ENCODE measurements at places on chromosomes 2 and 18. TPM values are rescaled to one million over a fixed set of nuclear protein-coding genes. Genes with fewer than 3 reads are reported as not detected.

DNA sequence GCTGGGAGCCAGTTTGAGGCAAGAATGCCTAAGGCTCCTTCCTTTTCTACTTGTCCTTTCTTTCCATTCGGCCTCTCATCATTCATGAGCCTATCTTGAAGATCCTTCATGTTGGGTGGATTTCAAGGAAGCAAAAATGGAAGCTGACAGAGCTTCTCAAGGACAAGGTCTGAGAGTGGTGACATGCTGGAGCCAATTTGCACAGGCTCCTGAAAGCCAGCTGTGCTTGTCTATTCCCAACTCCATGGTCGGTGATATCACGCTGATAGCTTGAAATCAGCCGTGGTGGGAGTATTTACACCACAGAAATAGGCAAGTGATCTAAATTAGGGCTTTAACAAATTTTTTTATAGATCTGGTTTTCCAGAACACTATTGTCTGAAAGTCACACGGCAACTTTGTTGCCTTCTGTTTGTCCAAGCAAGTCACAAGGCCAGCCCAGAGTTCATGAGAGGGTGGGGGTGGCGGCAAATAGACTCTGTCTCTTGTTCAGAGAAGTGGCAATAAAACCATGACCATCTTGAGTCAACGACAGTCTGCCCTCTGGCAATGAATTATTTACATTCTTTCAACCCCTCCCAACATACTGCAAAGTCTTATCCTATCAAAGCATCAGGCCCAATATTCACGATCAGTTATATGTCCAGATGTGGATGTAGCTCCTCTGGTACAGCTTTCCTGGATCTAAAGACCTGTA lies 49.9 kb upstream of the SLC35F5 start:
- no peaks in the 10 kb centered on the region for H3K27me3 ChIP-seq
- H3K27ac ChIP-seq: no peak overlapping the region
- H3K4me3 ChIP-seq: no peak overlapping the region
- H3K36me3 ChIP-seq: no peaks in the 10 kb centered on the region
- DNase-seq: no peak

GRCh38 chr2:20504174-20504573 lies 57.3 kb downstream of the RHOB start:
- peaks cover 5% of the 10 kb centered on the region for H3K36me3 ChIP-seq
- no peak for DNase-seq
- H3K27me3 ChIP-seq: peaks cover 41% of the 10 kb centered on the region
- H3K4me1 ChIP-seq: peaks cover 2% of the 10 kb centered on the region

The ARHGAP25 gene
- total RNA-seq: 75.6 TPM

GRCh38 chr2:100853909-100854810 lies 34.2 kb downstream of the NPAS2 start:
- DNase-seq: no peak
- H3K27ac ChIP-seq: no peak overlapping the region
- H3K4me3 ChIP-seq: no peak overlapping the region
- peaks cover 5% of the 10 kb centered on the region for H3K4me1 ChIP-seq
- no peaks in the 10 kb centered on the region for H3K36me3 ChIP-seq

DNA sequence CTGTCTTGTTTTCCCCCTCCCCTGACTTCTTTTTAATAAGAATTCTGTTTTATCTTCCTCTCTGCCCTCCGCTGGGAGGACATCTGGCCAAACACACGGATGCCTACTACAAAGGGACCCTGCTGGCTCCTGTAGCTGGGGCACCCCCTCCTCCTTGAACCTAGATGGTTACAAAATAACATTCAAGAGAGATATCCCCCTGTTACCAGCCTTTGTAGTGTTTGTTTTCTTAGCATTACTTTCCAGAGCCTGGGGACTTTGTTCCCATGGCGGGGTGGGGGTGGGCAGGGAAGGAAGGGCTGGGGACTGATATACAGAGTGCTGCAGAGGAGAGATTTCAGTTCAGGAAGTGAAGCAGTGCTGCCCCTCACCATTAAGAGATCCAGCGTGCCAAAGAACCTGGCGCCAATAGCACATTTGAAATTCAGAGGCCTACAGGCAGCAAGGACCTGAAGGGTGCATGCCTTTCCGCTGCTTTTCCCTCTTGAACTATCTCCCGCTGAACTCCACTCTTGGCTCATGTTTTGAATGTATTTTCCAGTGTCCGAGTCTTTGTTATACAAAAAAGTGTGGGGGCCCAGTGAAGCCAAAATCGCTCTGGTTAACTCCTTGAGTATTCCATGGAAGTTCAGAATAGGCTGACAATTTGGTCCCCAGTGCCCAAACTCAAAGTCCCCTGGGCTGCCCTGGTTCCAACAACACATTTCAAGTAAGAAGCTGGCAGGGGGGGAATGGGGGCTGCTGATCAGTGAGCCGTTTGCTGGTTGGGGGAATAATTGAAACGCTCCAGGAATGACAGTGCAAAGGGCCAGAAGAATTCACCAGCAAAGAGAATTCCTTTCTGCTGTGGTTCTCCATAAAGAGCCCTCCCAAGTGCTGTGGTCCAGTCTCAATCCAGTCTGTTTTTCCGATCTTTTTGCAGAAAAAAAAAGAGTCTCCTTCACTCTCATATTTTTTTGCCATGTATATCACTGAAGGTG lies 94.8 kb upstream of the THOC1 start:
- no peak overlapping the region for H3K4me3 ChIP-seq
- H3K27me3 ChIP-seq: peaks cover 70% of the 10 kb centered on the region

GRCh38 chr2:831622-832021 lies 119.0 kb upstream of the SNTG2 start:
- H3K4me1 ChIP-seq: peaks cover 3% of the 10 kb centered on the region
- no peak for DNase-seq
- H3K36me3 ChIP-seq: no peaks in the 10 kb centered on the region
- H3K4me3 ChIP-seq: no peak overlapping the region

DNA sequence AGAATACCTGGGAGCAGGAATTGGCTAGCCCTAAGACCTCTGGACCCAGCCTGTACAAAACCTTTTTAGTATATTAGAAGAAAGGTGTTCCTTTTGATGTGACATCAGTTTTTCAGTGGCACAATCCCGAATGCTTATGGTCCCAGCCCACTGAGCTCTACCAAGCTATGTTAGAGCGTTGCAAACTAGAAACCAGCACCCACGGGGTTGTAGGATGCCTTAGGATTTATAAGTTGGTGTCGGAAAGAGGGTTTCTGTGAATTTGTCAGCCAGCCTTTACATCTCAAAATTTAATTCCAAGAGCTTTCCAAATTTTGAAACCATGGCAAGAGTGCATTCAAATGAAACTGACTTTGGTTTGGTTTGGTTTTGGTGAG lies 499 bp upstream of the LMAN1 start:
- DNase-seq: no peak
- no peaks in the 10 kb centered on the region for H3K27me3 ChIP-seq
- H3K4me3 ChIP-seq: peak overlapping the region; percentile 100

The SEPTIN10 gene
- 6.2 TPM for total RNA-seq

- peaks cover 12% of the 10 kb centered on the region for H3K4me1 ChIP-seq
- DNase-seq: no peak
- no peaks in the 10 kb centered on the region for H3K27me3 ChIP-seq
- H3K4me3 ChIP-seq: no peak overlapping the region
These were observed 41.0 kb upstream of the SLC30A6 start for GRCh38 chr2:32124660-32125059.

- no peaks in the 10 kb centered on the region for H3K36me3 ChIP-seq
- H3K4me1 ChIP-seq: no peaks in the 10 kb centered on the region
- no peak overlapping the region for H3K27ac ChIP-seq
- no peak for DNase-seq
These were observed 21.2 kb upstream of the SLC14A1 start for GRCh38 chr18:45702708-45703265.
